ENCODE measurements at places on chromosomes 1 and 21. TPM values are rescaled to one million over a fixed set of nuclear protein-coding genes. Genes with fewer than 3 reads are reported as not detected.

DNA sequence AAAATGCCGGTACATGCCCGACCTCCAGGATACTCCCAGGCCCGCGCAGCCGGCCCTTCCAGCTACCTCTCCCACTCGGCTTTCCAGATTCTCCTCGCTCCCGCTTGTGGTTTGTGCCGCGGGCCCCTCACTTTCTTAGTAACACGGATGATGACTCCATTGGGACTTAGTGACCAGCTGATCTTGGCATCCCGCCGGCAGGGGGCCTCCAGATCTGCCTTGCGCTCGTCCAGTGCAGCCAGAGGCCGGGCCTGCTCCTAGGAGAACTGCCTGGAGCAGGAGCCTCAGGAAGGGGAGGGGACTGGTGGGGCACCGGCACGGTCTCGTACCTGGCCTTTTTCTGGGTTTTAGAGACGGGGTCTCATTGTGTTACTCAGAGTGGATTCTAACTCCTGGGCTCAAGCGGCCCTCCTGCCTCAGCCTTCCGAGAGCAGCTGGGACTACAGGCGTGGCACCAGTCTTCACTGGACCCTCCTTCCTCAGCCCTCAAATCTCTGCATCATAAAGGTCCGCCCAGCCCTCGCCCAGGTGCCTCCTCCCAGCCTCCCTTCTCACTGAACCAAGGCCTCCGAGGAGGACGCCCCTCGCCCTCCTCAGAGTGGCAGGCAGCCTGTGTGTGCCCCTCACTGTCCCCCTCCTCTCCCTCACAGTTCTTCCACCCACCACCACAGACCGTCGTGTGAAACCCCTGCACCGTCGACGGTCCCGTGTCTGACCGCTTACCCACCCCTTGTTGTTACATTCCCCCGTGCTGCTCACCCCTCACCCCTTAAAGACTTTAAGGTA lies 78.6 kb downstream of the SLC25A24 start:
- peaks cover 20% of the 10 kb centered on the region for H3K4me1 ChIP-seq
- H3K27me3 ChIP-seq, result peaks cover 39% of the 10 kb centered on the region
- H3K36me3 ChIP-seq, result peaks cover 14% of the 10 kb centered on the region
- H3K4me3 ChIP-seq, result no peak overlapping the region
- no peak overlapping the region for H3K27ac ChIP-seq

Gene GUCA2A
- not detected for total RNA-seq

Gene TCHH
- total RNA-seq, result 0.05 TPM

DNA sequence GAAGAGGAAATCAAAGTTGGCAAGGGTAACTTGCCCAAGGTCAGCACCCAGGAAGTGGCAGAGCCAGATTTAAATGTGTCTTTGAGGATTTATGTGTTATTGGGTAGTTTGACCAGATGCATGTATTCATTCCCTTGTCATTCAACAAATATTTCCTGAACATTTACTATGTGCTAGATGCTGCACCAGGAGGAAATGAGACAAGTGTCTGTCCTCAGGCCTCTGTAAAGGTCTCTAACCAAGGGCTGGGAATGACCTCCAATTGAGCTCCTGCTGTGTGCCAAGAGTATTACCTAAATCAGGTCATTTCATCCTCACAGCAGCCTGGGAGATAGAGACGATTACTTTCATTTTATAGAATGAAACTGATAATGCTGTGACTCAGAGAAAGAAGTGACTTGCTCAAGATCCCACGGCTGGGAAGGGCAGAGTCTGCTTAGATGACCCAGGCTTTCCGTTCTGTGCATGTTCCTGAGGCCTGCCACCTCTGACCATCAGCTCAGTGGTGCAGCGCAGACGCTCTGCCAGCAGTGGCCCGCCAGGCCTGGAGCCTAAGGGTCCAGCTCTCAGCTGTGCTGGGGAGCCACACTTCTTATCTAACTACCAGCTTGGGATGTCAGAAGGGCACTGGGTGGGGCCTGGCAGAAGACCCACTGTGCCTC lies 3.5 kb upstream of the TTC22 start:
- H3K4me3 ChIP-seq, result no peak overlapping the region
- no peaks in the 10 kb centered on the region for H3K36me3 ChIP-seq
- H3K27me3 ChIP-seq, result no peaks in the 10 kb centered on the region
- DNase-seq, result no peak
- H3K27ac ChIP-seq, result peak overlapping the region; percentile 75
- peaks cover 27% of the 10 kb centered on the region for H3K4me1 ChIP-seq

- no peak overlapping the region for H3K4me3 ChIP-seq
- H3K27me3 ChIP-seq, result peaks cover 10% of the 10 kb centered on the region
- no peak for DNase-seq
- no peaks in the 10 kb centered on the region for H3K4me1 ChIP-seq
These were observed 53.9 kb downstream of the TOR1AIP2 start for GRCh38 chr1:179823693-179824092.

Gene KPRP
- total RNA-seq, result not detected

DNA sequence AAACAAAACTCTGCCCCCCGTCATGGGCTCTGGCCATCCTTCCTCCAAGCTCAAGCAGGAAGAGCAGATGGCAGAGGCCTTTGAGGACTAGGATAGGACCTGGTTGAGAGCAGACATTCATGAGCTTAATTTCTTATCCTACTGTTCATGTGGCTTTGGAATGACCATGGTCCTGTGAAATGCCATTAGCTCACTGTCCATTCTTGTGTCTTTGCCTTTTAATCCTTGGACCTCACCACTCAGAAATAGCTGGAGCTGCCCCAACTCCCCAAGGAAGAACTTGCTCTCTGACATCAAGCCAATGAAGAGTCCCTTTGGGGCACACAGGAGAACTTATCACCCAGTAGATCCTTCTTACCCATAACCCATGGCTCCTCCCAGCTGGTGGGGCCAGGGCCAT lies 11.6 kb upstream of the FAM20B start:
- H3K36me3 ChIP-seq, result peaks cover 2% of the 10 kb centered on the region
- no peak overlapping the region for H3K4me3 ChIP-seq
- peaks cover 20% of the 10 kb centered on the region for H3K27me3 ChIP-seq
- H3K4me1 ChIP-seq, result peaks cover 12% of the 10 kb centered on the region

DNA sequence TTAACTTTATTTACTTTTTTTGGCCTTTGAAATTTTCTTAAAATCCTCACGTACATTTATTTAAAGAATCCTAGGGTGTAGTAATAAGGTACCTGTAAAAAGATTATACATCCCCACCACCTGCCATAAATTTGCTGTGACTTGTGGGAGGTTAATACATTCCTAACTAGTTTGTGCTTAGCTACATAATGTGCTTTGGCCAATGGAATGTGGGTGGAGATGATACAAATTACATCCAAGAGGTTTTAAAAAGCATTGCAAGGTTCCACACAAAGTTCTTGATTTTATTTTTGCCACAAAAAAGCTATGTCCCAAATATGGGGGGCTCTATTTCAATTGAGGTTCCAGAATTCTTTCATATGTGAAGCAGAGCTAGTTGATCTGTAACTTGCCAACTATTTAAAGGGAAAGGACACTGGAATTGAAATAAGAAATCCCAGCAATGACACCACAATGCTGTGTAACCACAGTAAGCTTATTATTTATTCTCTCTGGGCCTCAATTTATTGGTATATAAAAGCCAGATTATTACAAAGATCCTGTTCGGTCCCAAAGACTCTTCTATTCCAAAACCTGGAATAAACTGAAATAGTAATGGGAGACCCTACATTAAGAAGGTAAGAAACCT lies 15.7 kb downstream of the ASPM start:
- H3K27me3 ChIP-seq, result no peaks in the 10 kb centered on the region
- no peak overlapping the region for H3K27ac ChIP-seq
- DNase-seq, result no peak
- no peaks in the 10 kb centered on the region for H3K36me3 ChIP-seq
- H3K4me1 ChIP-seq, result peaks cover 1% of the 10 kb centered on the region
- no peak overlapping the region for H3K4me3 ChIP-seq

DNA sequence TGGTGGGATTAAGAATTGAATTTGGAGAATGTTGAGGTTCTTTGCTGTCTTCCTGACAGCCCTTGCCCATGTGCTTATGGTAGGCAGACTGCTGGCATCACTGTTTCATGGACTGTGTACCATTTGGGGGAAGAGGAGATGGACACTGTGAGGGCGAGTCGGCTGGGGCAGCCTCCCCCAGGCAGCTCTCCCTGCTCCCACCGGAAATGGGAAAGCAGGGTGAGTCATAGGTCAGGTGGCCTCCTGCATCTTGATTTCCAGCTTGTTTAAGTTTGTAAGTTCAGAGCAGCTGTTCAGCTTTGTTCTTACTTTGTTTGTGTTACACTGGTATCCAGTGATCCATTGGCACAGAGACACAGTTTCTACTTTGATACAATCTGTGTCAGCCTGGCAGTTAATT lies 87.2 kb upstream of the CNIH3 start:
- H3K27ac ChIP-seq, result no peak overlapping the region
- H3K27me3 ChIP-seq, result peaks cover 20% of the 10 kb centered on the region
- no peak overlapping the region for H3K4me3 ChIP-seq
- no peak for DNase-seq
- H3K4me1 ChIP-seq, result peaks cover 3% of the 10 kb centered on the region

GRCh38 chr1:103576065-103576464 lies 4.7 kb downstream of the AMY2B start:
- H3K27ac ChIP-seq, result no peak overlapping the region
- H3K4me1 ChIP-seq, result no peaks in the 10 kb centered on the region
- H3K4me3 ChIP-seq, result no peak overlapping the region
- peaks cover 5% of the 10 kb centered on the region for H3K36me3 ChIP-seq
- no peaks in the 10 kb centered on the region for H3K27me3 ChIP-seq

Gene IL19
- total RNA-seq, result not detected

DNA sequence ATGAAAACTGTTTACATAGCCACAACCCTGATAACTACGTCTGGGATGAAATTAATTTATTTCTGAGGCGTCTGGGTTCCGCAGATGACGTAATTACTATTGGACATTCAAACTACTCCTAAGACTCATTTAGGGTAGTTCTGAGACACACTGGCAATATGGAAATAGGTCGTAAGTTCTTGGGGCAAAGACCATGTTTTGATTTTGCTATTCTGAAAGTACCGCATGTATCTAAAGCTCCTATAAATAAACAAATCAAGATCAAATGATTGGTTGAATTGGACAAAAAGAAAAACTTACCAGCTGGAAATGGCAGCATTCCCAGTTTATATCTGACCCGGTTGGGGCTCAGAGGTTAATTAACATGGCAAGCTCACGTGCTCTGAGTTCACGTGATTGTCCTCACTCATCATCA lies 74.3 kb downstream of the DHRS3 start:
- no peak overlapping the region for H3K4me3 ChIP-seq
- peaks cover 6% of the 10 kb centered on the region for H3K27me3 ChIP-seq
- no peaks in the 10 kb centered on the region for H3K36me3 ChIP-seq

Gene SLC1A7
- not detected for total RNA-seq

- no peak for DNase-seq
- H3K36me3 ChIP-seq, result peaks cover 3% of the 10 kb centered on the region
- H3K27ac ChIP-seq, result peak overlapping the region; percentile 24
- peak overlapping the region; percentile 42 for H3K4me3 ChIP-seq
- H3K27me3 ChIP-seq, result no peaks in the 10 kb centered on the region
- H3K4me1 ChIP-seq, result peaks cover 26% of the 10 kb centered on the region
These were observed 64.9 kb downstream of the PTGS2 start for GRCh38 chr1:186615332-186615731.

GRCh38 chr1:53557369-53557768 lies 98.2 kb downstream of the DMRTB1 start:
- H3K36me3 ChIP-seq, result peaks cover 4% of the 10 kb centered on the region
- peaks cover 40% of the 10 kb centered on the region for H3K27me3 ChIP-seq
- H3K27ac ChIP-seq, result no peak overlapping the region
- no peak overlapping the region for H3K4me3 ChIP-seq
- peaks cover 11% of the 10 kb centered on the region for H3K4me1 ChIP-seq

GRCh38 chr1:24526045-24526444 lies 23.4 kb downstream of the RCAN3 start:
- H3K4me3 ChIP-seq, result no peak overlapping the region
- H3K27me3 ChIP-seq, result no peaks in the 10 kb centered on the region
- peaks cover 3% of the 10 kb centered on the region for H3K36me3 ChIP-seq
- H3K27ac ChIP-seq, result peak overlapping the region; percentile 81
- DNase-seq, result no peak

DNA sequence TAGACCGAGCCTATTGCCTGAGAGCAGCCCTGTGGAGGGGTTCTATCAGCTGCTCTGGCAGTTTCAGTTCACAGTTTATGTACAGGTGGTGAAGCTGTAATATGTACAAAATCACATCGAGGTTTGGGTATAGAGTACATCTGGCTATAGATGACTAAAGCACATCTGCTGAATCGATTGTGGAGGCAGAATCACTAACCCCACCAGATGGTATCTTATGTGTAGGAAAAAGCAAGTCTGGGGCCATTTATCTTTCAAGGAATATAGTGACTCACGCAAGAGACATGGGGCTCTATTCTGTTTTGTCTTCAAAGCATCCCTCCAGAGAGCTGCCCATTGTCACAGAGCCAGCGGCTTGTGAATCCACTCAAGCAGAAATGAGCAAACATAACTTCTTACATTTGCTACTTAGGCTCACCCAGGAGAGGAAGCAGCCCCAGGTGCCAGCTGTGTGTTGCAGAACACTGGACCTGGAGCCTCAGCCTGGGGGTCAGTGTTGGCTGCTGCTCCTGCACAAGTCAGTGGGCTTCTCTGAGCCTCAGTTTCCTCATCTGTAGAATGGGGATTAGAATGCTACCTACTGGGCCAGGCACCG lies 21.3 kb downstream of the MIIP start:
- peak overlapping the region; percentile 29 for H3K27ac ChIP-seq
- no peaks in the 10 kb centered on the region for H3K4me1 ChIP-seq
- no peak for DNase-seq
- no peaks in the 10 kb centered on the region for H3K27me3 ChIP-seq

GRCh38 chr1:168373869-168374268 lies 93.2 kb downstream of the TBX19 start:
- no peaks in the 10 kb centered on the region for H3K36me3 ChIP-seq
- peaks cover 8% of the 10 kb centered on the region for H3K4me1 ChIP-seq
- H3K27me3 ChIP-seq, result no peaks in the 10 kb centered on the region
- H3K4me3 ChIP-seq, result no peak overlapping the region
- DNase-seq, result no peak

- H3K4me3 ChIP-seq, result no peak overlapping the region
- H3K4me1 ChIP-seq, result no peaks in the 10 kb centered on the region
- peaks cover 6% of the 10 kb centered on the region for H3K27me3 ChIP-seq
- H3K36me3 ChIP-seq, result no peaks in the 10 kb centered on the region
- no peak overlapping the region for H3K27ac ChIP-seq
These were observed 6.2 kb upstream of the KIF1B start for GRCh38 chr1:10204003-10204642.

Gene FASLG
- not detected for total RNA-seq

DNA sequence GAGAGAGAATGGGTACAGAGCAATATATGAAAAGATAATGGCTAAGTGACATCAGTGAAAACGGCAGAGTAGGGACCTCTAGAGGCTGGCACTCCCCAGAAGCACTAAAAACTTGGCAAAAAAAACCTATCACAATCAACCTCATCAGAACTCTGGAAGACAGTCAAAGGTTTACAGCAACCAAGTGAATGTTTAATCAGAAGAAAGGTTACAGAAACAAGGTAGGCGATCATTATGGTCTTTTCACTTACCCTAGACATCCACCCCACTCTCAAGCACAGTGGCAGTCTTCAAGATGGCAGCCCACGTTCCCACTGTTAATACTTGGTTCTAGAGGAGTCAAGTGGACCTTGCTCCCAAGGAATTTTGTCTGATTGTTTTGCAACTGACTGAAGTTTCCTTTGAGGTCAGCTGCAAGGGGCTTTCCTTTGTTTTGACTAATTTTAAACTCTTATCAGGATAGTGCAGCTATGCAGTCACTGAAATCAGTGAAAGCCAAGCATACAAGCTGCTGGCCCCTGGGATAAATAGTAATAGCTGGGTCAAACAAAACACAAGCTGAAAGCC lies 7.2 kb downstream of the KIFAP3 start:
- H3K4me1 ChIP-seq, result peaks cover 41% of the 10 kb centered on the region
- H3K4me3 ChIP-seq, result peak overlapping the region; percentile 85
- peak overlapping the region; percentile 81 for H3K27ac ChIP-seq
- H3K27me3 ChIP-seq, result no peaks in the 10 kb centered on the region
- DNase-seq, result no peak

GRCh38 chr1:42957880-42958487 lies 684 bp downstream of the SLC2A1 start:
- H3K4me3 ChIP-seq, result peak overlapping the region; percentile 95
- H3K4me1 ChIP-seq, result peaks cover 49% of the 10 kb centered on the region
- peak; percentile 29 for DNase-seq
- H3K27me3 ChIP-seq, result peaks cover 11% of the 10 kb centered on the region
- peaks cover 12% of the 10 kb centered on the region for H3K36me3 ChIP-seq
